ENCODE measurements at places on chromosomes 1 and 21.

GRCh38 chr21:35113064-35113463, 64.0 kb upstream of the RUNX1 start:
- no peak for DNase-seq

GRCh38 chr1:27869719-27870085, 2.6 kb upstream of the THEMIS2 start:
- DNase-seq = no peak

- DNase-seq = no peak
Measured at GRCh38 chr1:236636017-236636416, 31.7 kb upstream of the HEATR1 start.

GRCh38 chr1:50531601-50532000, 108.4 kb upstream of the DMRTA2 start:
- no peak for DNase-seq

DNA sequence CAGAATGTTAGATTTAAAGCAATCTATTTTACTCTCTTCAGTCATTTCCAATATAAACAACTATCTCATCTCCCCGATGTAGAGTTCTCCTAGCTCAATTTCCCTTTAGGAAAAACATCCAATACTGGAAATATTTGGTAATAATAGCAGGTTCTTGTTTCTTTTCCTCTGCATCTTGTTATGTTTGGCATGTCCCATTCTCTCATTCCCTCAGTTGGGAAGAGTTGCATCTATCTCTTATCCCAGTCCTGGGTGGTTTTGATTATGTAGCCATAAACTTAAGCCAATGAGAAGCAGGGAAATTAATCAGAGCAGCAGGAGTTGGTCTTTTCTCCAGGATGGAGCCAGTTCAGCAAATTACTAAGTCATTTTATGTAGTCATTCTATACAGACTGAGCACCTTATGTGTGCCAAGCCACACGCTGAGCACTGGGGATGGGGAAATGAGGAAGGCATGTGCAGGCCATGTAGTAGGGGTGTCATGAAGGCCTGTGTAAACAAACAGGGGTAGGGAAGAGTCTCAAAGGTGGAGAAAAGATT, 418.2 kb upstream of the NFIA start:
- no peak for DNase-seq

DNA sequence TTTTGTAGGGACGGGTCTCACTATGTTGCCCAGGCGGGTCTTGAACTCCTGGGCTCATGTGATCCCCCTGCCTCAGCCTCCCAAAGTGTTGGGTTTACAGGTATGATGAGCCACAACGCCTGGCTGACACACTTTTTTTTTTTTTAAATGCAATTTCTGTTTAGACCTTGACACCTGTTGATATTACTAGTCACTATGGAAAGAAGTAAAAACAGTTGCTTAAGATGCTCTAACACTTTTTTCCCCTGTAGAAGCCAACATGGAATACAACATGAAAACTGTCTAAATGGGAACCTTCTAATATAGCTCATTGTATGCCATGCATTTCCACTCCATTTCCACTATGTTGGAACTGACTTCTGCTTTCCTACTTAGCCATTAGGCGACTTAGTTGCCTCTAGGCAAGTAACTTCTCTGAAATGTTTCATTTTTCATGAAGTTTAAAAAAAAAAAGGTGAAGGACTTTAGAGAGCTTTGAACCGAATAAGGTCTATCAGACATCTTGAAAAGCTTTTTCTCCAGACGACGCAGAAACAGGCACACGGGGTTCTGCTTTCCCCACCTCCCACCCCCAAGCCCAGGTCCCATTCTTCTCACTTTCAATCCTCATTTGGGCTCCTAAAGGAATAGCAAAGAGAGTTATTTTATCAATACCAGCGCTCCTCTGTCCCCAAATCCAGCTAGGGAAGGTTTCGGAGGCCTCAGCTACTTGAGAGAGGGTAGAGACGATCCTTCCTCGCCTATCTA, 648 bp upstream of the DR1 start:
- peak; percentile 27 for DNase-seq

GRCh38 chr21:39153842-39154241, 29.4 kb downstream of the PSMG1 start:
- DNase-seq = no peak

DNA sequence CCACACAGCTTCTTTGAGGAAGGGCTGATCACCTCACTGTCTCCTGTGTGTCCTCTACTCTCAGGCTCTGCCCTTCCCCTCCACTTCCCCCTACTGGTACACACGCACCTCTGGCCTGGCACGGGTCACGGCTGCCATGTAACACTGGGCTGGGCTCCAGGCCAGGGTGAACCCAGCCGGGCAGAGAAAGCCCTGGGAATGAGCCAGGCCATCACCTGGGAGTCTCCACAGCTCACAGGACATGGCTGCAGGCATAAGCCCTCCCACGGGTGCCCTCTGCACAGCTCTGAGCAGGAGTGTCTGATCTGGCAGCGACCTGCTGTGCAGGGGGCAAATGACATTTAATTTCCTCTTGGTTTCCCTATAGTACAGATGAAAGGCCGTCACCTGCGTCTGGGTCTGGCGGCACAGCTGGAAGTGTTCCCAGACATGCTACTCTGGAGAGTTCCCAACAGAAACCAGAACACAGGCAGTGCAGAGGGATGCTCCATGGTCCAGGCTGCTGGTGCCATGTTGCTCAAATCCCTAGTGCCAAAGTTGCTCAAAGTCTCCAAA, 61.2 kb downstream of the ERI3 start:
- no peak for DNase-seq

DNA sequence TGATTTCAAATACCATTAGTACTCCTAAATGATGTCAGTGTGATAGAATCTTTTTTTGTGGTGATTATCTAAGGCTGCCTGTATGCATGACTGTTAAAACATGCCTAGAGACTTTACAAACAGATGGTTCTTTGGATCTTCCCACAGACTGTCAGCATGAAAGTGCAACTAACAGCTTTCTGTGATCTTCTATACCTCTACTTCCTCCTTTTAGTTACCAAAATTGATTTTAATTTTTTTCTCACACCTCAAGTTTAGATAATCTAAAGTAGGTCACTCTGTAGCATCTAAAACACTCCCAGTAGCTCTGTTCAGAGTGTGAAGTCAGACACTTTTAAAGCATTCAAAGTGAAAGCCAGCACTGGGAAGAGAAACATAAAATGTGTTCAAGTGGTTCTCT, 534.5 kb downstream of the PTPRC start:
- peak; percentile 88 for DNase-seq

DNA sequence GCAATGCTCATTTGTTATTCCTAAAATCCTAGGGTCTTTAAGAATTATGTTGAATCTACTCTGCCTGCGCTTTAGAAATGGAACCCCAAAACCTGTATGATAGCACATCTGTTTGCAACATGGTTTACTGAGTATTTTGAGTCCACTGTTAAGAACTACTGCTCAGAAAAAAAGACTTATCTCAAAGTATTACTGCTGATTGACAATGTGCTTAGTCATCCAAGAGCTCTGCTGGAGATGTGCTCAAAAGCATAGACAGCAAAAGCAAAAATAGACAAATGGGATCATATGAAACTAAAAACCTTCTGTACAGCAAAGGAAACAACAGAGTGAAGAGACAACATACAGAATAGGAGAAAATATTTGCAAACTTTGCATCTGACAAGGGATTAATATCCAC, 107.0 kb downstream of the CTH start:
- DNase-seq = no peak

DNA sequence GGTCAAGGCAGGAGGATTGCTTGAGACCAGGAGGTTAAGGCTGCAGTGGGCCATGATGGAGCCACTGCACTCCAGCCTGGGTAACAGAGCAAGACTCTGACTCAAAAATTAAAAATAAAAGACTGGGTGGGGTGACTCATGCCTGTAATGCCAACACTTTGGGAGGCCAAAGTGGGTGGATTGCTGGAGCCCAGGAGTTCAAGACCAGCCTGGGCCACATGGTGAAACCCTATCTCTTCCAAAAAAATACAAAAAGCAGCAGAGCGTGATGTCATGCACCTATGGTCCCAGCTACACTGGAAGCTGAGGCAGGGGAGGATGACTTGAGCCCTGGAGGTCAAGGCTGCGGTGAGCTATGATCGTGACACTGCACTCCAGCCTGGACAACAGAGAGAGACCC, 44.4 kb upstream of the COX20 start:
- no peak for DNase-seq

DNA sequence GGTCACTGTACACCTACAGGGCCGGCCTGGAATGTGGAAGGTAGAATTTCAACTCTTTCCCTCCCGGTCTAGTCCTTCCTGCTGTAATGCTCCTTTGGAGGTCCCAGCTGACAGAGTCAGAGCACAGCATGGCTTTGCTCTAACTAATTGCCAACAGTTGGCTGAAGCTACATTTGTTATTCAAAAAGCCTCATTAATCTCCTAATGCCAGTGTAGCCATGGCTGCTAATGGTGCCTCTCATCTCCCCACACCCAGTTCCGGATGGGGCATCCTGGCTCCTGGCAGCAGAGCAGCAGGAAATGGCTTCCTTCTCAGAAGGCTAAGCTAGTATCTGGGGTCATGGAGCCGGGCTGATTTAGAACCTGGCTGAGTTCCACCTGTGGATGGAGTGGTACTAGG, 18.7 kb upstream of the CAMK1G start:
- no peak for DNase-seq

- no peak for DNase-seq
Measured at GRCh38 chr1:220791285-220791684, 4.6 kb downstream of the MTARC1 start.

DNA sequence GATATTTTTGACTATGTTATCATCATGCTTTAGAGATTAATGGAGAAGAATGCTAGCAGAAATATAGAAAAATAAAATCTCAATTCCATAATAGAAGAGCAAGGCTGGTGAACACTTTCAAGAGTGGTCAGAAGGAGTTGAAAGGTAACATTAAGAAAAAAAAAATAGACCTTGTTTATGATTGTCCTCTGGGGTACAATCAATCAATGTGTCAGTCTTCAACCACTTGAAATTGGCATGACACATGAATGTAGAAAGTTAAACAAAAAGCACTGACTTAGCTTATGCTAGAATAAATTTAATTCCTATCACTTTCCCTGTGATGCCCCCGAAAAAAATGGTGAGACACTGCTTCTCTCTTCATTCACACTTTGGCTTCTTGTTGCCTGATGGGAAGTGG, 750.3 kb upstream of the ADGRL2 start:
- no peak for DNase-seq

DNA sequence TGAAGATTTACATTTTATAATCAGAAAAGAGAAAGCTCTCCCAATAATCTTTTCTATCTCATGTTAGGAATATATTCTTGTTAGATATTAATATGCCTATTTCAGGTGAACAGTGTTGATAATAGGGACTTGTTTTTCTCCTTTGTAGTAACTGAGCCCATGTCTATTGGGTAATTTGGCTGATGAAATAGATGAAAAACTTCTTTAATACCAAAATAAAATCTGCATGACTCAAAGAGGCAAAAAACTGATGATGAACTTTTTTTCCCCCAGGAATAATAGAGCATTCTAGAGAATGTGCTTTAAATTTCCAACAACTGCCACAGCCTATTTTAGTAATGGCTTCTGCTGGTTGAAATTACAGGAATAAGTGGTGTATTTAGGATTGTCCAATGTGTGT, 178.9 kb upstream of the GREM2 start:
- DNase-seq = no peak

DNA sequence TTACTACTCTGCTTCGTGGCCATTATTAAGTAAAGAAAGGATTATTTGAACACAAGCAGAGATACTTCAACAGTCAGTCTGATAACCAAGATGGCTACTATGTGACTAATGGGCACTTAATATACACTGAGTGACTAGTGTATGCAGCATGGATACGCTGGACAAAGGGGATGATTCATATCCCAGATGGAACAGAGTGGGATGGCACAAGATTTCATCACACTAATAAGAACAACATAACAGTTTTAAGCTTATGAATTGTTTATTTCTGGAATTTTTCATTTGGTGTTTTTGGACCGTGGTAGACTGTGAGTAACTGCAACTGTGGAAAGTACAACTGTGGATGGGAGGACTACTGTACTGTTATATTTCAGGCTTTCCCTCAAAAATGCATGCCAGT, 9.4 kb downstream of the ZCCHC17 start:
- no peak for DNase-seq

DNA sequence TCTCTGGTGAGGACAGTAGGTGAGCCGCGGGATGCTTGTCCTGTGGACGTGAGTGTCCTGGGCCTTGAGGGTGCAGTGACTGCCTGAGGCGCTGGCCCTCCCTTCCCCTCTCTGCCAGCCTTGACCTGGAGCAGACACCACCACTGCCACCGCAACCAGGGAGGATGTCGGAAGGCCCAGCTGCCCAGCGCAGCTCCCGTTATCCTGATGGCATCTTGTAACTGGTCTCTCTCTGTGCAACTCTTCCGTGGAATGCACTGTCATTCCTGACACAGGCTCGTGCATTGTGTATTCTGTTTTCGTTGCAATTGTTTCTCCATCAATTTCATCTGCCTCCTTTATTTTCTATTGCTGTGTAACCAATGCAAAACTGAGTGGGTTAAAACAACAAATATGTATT, 118.2 kb downstream of the PCBP3 start:
- no peak for DNase-seq

GRCh38 chr1:30008998-30009657, 714.3 kb downstream of the MATN1 start:
- DNase-seq = no peak

GRCh38 chr1:30872948-30873263, 35.7 kb downstream of the SDC3 start:
- no peak for DNase-seq

GRCh38 chr1:186948535-186948934, 119.8 kb downstream of the PLA2G4A start:
- no peak for DNase-seq

DNA sequence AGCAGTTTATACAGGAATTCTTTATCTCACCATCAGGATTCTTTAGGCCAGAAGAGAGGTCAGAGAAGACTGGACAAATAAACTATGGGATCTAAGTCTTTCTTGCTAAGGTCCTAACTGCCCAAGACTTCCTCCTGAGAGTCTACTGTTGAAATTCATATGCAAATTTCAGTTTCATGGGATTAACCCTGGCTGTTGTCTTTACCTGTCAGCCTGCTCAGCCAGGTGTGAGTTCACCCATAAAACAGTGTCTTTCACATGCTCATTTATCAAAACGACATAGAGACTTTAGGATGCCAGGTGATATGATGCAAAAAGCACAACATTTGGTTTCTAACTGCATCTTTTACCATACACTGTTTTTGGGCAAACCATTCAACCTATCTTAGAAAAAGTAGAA, 211.0 kb downstream of the PDE4B start:
- DNase-seq = no peak

- no peak for DNase-seq
Measured at GRCh38 chr1:245126530-245126929, 28.3 kb upstream of the KIF26B start.

Measured in thymus (tissue), 14 donors.